Omental fat pad (tissue), 4 donors: ENCODE measurements at places on chromosomes 3 and 15. TPM values are rescaled to one million over a fixed set of nuclear protein-coding genes. Genes with fewer than 3 reads are reported as not detected.

GRCh38 chr15:91186904-91187656, 87.0 kb downstream of the SV2B start:
- DNase-seq, result no peak

DNA sequence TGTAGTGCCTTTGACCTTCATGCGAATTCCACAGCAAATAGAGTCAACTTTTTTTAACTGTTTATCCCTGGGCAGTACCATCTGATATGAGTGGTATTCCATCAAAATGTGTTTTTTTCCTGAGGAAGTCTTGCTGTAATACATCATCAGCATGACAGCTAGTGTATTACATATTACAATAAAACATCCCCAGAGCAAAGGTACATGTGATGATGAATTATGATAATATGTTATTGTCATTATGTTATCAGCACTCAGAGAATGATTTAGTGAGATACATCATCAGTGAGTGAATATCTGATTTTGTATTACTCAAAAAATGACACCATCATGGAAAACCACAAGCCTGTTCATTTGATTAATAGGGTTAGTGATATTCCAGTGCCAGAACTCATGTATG, 69.7 kb upstream of the ARL6 start:
- no peak for DNase-seq

GRCh38 chr3:72290859-72291638, 506.1 kb upstream of the PROK2 start:
- DNase-seq, result no peak

- no peak for DNase-seq
These were observed 15.9 kb upstream of the DRD3 start for GRCh38 chr3:114194750-114195149.

- DNase-seq, result no peak
These were observed 217.5 kb upstream of the ROPN1 start for GRCh38 chr3:124209426-124209825.

PLCH1 gene
- 0.19 TPM for total RNA-seq

DNA sequence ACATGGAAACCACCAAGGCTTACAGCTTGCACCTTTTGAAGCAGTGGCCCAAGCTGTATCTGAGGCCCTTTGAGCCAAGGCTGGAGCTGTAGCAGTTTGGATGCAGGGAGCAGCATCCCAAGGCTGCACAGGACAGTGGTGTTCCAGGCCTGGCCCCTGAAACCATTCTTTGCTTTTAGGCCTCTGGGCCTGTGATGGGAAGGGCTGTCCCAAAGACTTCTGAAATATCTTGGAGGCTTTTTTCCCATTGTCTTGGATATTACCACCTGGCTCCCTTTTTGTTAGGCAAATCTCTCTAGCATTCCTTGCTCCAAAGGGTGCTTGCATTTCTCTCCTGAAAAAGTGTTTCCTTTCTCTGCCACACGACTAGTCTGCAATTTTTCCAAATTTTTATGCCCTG, 302.8 kb upstream of the MDFIC2 start:
- DNase-seq, result no peak

DNA sequence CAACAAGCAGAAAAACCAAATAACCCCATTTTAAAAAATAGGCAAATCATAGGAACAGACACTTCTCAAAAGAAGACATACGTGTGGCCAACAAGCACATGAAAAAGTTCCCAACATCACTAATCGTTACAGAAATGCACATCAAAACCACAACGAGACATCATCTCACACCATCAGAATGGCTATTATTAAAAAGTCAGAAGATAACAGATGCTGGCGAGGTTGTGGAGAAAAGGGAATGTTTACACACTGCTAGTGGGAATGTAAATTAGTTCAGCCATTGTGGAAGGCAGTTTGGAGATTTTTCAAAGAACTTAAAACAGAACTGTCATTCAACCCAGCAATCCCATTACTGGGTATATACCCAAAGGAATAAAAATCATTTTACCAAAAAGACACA, 60.7 kb downstream of the ABI3BP start:
- DNase-seq, result no peak

GRCh38 chr15:30038667-30039523, 43.9 kb upstream of the GOLGA8J start:
- DNase-seq, result no peak

DNA sequence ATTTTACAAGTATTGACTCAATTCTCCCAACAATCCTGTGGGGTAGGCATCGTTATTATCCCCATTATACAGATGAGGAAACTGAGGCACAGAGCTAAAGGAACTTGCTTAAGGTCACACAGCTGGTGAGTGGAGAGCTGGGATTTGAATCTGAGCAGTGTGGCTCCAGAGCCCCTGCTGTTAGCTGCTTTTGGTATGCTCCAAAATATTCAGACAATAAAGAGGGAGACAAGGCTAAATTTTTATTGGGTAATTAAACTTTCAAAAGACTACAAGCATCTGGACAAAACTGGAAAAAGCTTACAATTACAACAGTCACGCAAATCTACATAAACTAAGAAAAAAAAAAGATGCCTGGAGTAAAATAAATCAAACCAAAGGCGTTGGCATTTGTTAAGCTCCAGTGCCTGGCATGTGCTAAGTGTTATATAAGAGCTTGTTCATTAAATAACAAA, 27.7 kb downstream of the CCDC13 start:
- no peak for DNase-seq

DNA sequence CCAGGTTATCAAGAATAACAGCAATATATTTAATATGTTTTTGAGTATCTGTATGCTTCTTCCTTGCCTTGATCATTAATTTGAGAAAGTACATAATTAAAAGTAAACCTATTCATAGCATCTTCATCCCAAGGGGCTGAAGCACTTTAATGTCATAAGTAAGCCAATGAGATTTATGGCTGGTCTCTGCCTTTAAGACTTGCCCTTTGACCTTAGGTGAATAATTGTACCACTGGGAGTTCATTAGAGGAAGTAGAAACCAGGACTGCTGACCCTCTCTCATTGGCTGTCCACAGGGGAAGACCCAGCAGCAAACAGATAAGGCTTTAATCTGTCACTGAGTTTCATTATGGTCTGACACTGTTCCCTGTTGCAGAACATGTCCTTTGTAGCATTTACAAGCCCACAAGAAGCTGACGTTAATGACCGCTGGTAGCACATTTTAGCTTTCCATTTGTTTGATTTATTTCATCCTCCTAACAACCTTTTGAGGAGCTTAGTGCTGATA, 16.3 kb upstream of the ERC2 start:
- DNase-seq, result no peak

DNA sequence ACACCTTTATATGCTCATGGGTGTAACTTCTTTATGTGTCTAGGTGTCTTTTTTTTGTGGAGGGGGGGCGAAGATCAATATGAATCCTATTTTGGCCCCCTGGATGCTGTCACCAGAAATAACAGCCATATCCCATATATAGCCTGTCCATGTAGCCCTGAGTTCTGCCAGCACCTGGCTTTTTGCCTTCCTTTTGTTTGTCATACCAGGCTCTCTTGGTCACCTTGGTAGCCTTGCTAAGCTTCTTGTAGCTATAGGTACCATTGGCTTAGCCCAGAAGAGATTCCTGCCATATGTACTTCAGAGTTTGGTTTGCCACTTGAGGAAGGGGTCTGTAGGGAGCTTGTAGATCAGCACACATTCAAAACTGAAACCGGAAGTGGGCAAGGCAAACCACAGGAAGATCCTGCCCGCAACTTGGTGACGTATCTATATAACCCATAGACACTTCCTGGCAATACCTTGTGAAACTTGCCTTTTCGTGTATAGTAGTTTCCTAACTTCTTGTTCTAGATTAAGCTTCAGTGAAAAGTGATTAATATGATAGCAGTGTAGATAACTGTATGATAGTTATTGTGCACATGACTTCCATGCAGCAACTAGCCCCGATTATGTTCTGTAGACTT, 11.9 kb downstream of the RASA2 start:
- no peak for DNase-seq

P2RY14 gene
- total RNA-seq, result 12.8 TPM

PLA2G4B gene
- 13.6 TPM for total RNA-seq

DNA sequence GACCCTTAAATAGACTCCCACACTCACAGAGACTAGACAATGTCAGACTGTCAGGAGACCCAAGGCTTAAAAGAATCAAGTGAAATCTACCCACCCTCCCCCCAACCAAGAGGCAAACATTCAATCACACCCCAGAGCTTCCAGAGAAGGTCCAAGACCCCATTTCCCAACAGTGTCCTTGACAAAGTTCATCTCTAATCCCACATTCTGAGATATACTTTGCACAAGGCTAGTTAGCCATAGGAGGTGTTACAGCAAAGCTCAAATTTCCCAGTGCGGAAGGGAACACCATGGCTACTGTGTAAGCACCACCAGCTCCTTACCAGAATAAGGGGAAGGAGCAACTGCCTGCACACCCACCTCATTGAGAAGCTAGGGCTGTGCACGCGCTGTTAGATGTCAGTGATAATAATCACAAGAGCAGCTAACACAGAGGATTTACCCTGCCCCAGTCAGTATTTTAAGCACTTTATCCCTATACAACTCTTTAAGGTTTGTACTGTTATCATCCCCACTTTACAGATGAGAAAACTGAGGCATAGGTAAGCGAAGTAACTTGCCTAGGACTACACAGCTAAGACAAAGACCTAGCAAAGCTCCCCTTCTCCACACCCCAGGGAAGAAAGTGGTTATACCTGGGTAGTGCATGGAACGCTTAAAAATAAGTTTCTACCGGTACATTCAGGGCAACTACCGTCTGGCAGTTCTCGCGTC, 17.3 kb downstream of the SPATA12 start:
- DNase-seq, result no peak

DNA sequence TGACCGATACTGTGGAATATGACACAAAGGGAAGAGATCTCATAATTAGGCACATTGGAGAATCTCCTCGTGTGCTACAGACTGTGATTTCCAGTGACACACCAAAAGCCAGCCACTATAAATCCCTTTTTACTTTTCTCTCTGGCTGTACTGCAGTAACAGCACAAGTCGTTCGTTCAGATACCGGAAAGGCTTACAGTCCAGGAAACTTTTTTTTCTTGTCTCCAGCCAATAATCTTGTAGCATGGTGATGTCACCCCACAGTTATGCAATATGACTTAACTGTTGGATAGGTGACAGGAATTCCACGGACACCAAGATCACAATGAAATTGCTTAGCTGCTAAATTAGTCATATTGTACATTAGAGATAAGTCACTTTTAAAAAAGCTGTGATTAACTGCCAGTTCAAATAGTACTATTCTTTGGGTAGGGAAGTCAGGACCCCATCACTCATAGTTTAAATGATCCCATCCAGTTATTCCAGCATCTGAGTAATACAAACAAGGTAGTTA, 36.3 kb upstream of the TSC22D2 start:
- DNase-seq, result no peak

GRCh38 chr3:33718595-33718907, 497 bp upstream of the CLASP2 start:
- DNase-seq, result no peak

TGM4 gene
- total RNA-seq, result not detected

MITF gene
- total RNA-seq, result 27.7 TPM

HTR3E gene
- total RNA-seq, result not detected

- DNase-seq, result no peak
These were observed 57.2 kb downstream of the GPR156 start for GRCh38 chr3:120227710-120228347.

GRCh38 chr3:40885430-40885829, 313.9 kb upstream of the CTNNB1 start:
- DNase-seq, result no peak

GRCh38 chr3:57974796-57975388, 33.3 kb upstream of the FLNB start:
- DNase-seq, result no peak

DNA sequence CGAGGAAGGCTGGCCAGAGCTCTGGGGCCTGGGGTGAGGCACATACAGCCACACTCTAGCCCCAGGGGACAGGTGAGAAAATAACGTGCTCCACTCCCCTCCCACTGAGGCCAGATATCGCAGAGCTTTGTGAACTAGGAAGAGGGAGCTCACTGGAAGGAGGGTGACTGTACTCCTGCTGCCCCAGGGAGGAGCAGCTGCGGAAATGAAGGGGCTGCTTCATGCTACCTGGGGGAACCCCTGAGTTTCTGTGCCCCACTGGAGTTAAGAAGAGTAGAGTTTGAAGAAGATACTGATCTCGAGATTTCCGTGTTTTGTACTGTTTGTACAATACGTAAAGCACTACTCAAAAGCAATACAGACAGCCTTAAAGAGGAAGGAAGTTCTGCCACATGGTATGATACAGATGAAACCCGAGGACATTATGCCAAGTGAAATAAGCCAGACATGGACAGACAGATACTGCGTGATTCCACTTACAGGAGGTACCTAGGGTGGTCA, 44.6 kb downstream of the CMTM6 start:
- no peak for DNase-seq

DNA sequence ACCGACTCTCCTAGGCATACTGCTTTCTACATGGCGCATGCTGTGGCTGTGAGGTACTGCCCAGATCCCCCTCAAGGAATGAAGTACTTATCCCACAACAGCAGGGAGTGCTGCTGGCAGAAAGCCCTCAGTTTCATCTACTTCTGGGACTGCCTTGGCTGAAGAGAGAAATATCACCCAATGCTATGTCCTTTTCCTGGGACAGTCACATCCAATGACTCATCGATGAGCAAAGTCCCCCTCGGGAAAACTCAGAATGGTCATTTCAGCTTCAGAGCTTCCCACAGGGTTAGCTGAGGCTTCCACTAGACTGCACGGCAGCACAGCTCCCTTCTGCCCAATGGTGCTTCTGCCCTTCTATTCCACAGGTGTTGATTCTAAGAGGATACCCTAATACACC, 3.6 kb upstream of the NMD3 start:
- no peak for DNase-seq

LRTM1 gene
- total RNA-seq, result not detected

CAMP gene
- 8.7 TPM for total RNA-seq
